CD4-positive, alpha-beta T cell treated with Interleukin-4 for 4 hours (primary cell): ENCODE measurements at places on chromosomes 5 and 9.

DNA sequence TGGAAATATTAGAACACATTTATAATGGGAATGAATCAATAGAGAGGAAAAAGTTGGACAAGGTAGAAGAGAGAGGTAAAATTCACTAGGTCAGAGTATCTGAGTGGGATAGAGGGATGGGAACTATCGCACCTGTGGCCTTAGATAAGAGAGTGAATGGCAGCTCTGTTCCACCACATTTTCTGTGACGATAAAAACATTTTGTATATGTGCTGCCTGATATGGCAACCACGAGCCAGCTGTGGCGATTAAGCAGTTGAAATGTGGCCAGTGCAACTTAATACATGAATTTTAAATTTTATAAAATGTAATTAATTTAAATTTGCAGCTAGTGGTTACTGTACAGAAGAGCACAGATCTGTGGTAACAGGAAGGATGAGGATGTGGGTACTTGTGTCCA, 46.7 kb downstream of the ZNF354A start:
- DNase-seq = no peak

- DNase-seq = no peak
Measured at GRCh38 chr9:10523164-10523563, 89.6 kb downstream of the PTPRD start.

DNA sequence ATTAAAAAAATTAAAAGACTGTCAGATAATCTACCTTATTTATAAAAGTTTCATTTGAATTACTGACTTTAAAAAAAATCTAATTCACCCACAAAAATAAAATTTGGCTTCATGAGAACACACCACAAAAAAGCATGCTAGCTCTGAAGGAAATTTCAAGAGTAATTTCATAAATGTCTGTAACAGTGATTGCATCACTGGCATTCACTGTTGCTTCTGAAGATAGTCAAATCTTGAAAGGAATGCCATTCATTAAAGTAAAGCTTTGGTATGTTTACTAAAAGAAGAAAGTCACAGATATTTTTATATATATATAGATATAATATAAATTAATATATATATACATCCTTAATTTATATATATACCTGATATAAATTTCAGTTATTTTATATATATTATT, 43.4 kb downstream of the NADK2 start:
- DNase-seq = no peak

GRCh38 chr5:20369518-20369885, 381.5 kb upstream of the CDH18 start:
- no peak for DNase-seq

GRCh38 chr5:111945535-111945934, 188.5 kb upstream of the NREP start:
- no peak for DNase-seq

GRCh38 chr9:130426467-130426773, 18.3 kb upstream of the ASS1 start:
- no peak for DNase-seq

DNA sequence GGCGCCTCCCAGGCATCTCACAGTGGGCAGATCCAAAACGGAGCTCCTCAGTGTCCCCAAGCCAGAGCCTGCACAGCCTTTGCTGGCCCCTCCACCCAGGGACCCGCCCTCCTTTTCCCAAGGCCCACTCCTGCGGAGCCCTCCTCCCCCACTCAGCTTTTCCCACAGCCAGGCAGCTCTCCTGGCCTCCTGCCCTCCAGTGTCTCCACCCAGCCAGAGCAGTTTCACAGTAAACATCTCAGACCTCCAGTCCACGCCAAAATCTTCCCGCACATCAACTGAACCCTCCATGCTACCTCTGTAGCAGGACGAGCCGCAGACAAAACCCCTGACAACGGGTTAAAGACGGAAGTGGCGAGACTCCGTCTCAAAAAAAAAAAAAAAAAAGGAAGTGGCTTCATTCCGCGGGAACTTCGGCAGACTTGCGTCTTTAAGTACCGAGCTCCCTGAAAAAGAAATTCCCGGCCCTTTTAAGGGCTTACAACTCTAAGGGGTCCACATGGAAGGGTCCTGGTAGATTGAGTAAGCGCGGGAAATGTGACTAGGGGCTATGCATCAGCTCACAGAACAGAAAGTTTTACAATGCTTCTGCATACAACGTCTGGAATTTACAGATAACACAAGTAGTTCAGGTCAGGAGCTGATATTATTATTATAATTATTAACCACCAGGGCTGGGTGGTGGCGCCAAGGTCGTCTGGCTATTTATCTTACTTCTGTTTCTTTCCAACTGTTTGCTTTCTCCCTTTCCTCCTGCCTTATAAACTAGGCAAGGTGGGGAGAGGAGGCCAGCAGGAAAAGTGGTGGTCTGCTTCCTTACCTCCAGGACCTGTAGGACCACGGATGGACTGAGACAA, 11.4 kb upstream of the GRIN1 start:
- DNase-seq = peak; percentile 34
